ENCODE measurements at places on chromosomes 4 and X. TPM values are rescaled to one million over a fixed set of nuclear protein-coding genes. Genes with fewer than 3 reads are reported as not detected.

ITGB1BP2 gene
- 5.6 TPM for total RNA-seq

HPSE gene
- total RNA-seq = 16.5 TPM

GRCh38 chrX:154519389-154519788 is 3.4 kb upstream of the FAM3A start:
- no peak for DNase-seq

DNA sequence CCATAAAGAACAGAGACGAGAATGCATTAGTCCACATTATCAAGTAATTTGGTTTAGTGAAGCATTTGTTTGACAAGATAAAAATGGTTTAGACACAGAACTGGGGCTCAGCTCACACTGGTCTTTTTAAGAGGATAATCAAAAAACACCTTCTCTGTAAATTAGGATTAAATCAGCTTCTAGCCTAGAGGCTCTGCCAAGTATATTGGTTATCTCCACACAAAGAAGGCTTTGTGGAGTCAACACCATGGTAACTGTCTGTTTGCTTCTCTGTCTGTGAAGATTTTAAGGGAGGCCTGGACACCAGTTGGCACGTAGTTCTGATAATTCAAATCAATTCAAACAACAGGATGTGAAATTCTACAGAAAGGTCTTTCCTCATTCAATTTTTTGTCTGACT is 687.0 kb downstream of the DMD start:
- no peak for DNase-seq

- DNase-seq = no peak
Observed at GRCh38 chr4:7399440-7400234, 35.1 kb downstream of the PSAPL1 start.

DNA sequence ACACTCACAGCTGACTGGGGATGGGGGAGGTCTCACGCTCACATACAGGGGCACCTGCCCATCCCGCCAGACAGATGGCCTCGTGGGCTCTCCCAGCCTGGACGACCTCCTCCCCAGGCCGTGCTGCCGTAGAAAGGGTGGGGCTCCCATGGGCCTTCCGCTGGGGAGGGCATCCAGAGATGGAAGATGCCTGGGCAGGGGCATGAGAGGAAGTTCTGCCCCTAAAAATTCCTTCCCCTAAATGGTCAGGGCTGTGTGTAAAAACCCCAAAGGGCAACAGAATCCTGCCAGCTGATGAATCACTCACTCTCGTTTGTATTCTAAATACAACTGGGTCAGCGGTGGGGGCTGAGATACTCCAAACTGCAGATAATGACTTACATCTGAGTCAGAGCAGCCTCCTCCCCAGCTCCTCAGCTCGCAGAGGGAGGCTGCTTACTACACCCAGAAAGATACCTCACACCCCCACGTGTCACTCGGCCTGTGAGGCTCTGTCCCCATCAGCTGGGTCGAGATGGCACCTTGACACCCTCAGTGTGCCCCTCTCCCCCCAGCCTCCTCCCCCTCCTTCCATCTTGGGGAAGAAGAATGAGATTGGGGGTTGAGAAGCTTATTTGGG is 10.1 kb downstream of the WDR1 start:
- DNase-seq = peak; percentile 90
